ENCODE measurements at places on chromosomes 4 and X.

DNA sequence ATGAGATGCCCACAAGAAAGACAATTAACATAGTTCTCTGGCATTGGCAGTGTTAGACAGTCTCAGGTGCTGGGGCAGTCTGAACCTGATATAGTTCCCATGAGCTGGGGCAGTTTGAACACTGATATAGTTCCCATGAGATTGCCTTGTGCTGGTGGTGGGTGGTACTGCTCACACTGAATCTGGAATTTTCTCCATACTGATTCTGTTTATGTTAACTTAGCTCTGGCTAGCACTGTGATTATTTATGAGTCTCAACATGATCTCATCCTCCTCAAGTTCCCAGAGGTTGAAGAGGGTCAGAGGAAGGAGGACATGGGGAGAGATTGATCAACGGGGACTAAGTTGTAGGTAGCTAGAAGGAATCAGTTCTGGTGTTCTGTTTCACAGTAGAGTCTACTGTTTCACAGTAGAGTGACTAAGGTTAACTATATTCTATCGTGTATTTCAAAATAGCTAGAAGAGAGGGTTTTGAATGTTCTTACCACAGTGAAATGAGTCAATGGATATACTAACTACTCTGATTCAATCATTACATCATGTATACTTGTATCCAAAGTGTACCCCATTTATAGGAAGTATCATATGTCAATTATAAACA is 379.9 kb downstream of the ADAM29 start:
- no peak for DNase-seq

DNA sequence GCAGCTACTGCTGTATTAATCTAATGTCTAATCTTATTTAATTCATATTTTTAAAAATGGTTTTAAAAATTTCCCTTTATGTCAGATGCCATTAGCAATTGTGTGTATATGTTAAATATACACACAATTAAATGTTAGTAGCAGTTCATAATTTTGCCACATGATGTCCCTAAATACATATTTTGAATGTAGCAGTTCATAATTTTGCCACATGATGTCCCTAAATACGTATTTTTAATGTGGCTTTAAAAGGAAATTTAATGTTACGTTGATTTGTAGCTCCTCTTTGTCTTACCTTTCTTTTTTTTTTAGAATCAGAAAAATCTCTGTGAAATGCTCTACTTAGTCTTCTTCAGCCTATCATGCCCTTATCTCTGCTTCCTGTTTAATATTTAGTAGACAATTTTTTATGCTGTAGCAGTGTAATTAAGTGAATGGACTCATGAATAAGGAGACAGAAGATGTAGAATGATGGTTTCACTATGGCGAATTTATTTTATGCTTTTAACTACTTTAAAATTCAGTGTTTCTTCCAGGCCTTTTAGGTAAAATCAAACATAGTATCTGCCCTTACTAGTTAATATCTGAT is 26.1 kb downstream of the RBM46 start:
- peak; percentile 33 for DNase-seq

DNA sequence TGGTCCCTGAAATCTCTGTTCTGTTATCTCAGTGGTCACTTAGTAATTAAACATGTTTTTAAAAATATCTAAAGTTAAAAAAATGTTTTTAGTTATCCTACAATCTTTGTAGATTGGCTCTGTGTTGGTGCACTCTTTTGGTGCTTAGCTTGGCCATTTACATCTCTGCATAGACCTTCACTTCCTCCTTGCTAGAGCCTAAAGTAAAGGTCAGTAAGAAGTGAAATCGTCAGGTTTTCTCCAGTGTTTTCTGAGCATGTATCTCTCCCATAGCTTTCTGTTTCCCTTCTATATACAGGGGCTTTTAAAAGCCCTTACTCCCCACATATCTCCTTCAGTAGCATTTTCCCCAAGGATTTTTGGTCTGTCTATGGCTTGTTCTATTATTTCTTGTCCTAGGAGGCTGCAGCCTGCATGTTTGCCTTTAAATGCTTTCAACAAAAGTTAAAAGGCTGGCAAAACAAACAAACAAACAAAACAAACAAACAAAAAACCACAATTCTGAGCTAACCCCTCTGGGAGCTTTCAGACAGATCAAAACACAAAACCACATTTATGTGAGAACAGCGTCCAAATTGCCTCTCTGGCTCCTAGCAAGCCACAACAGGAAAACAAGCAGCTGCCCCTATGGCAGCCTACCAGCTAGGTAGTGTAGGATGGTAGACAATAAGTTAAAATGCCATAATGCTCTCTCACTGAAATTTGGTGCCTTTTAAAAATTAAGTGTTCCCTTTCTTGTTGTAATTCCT is 27.3 kb upstream of the GPRASP2 start:
- DNase-seq, result no peak

DNA sequence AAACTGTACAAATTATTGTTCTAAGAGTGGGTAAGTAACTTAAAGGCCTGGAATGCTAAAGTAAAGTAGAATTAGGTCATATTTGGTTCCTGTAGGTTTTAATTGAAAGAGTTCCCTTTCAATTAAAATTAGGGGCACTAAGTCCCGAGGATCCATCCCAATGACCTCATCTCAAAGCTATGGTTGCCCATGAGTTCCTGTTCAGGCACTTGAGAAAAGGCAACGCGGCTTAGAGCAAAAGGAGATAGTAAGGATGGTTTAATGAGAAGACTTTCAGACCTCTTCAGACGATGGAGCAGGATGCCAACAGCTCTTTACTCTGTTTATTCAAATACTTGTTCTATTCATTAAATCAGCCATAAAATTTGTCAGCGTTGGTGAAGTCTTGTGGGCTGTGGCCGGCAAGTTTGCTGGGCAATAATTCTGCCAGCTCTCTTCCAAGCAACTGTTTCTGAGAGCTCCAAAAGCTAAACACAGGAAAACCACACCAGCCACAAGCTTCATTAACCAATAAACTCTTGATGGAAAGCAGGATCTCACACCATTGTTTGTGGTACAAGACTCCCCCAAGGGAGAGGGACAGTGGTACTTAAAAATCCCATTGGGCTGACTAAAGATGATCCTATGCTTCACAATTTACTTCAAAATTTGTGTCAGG is 167.4 kb downstream of the COL4A6 start:
- DNase-seq, result no peak

DNA sequence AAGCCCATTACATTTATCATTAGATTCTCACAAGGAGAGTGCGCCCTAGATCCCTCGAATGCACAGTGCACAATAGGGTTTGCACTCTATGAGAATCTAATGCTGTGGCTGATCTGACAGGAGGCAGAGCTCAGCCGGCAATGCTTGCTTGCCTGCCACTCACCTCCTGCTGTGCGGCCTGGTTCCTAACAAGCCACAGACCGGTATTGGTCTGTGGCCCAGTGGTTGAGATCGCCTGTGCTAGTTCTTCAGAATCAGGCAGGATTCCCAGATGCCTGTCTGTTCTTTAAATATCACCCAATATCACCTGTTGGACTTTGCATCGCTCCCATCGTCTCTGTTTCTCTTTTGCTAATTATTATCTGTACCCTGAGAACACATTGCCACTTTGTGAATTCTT is 14.0 kb downstream of the DSPP start:
- DNase-seq, result no peak

- DNase-seq, result no peak
Measured at GRCh38 chr4:89337681-89338080, 30.1 kb upstream of the GPRIN3 start.

DNA sequence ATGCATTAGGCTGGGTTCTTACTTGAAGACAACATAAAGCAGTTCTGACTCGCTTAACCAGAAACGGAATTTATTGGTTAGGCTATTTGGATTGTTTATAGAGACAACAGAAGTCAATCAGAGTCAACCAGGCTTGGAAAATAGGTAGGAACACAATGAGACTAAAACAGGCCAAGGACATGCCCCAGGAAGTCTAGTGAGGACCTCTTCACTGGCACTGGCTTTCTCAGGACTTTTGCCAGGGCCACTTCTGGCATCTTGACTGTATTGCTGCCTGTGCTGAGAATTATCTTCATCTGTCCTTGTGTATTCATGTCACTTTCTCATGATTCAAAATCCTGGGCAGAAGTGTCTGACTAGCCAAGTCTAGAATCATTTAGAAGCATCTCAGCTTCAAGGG is 19.6 kb downstream of the PGAM4 start:
- no peak for DNase-seq

DNA sequence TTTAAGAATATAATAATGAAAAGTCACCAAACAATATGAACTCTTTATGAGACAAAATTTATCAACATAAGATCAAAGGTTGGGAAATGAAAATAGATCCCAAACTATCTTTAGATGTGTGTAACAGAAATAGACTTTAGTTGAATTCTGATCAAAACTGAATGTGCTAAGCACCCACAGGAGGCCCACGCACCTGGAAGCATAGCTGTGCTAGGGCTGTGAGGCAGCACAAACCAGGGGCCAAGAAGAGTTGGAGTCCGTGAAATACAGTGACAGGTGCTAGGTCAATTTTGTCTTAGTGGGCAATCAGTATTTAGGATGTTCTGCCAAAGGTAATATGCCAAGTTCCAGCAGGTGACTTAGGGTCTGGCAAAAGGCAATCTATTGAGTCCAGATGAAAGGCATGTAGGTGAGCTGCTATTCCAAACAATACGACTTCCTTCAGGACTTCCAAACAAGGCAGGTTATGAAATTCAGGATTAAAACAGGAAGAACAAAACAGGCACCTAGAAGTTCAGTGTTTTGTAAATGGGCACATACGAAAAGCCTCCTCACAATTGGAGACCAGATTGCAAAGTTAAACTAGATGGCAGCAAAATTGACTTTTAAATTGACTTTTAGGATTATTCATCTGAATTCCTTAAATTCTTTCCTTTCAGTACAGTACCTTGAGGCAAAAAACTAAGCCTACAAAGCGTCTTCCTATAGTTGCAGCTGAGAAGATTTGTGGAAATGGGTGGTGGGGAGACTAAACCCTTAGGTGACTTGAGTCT is 4.7 kb upstream of the PCDH18 start:
- no peak for DNase-seq

- DNase-seq, result no peak
Measured at GRCh38 chr4:112172180-112172579, 26.9 kb downstream of the FAM241A start.

DNA sequence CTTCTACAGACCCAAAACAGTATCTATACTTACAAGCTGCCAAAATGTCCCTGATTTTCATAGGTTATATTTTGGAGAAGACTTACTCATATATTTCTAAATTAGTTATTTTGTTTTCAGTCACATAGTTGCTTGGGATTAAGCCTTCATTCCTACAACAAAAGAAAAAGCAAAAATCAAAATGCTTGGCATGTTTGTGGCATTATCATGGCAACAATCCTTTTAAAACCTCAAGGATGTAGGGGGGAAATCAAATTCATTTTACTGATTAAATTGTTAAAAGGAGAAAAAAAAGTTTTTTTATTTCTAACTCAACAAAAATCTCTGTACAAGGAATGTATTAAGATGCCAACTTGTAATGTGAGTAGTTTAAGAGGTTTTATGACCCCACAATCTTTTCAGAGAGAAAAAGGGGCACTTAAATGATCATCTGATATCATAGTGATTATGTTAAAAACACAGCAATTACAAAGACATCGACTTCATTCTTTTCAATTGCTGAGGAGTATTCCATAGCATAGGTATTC is 23.5 kb downstream of the TXK start:
- no peak for DNase-seq

GRCh38 chrX:31298916-31299315 is 227.1 kb upstream of the FTHL17 start:
- DNase-seq, result no peak

- no peak for DNase-seq
Measured at GRCh38 chr4:10495651-10496050, 38.4 kb upstream of the ZNF518B start.

- DNase-seq, result no peak
Measured at GRCh38 chr4:113823291-113823659, 61.7 kb upstream of the CAMK2D start.

- peak; percentile 84 for DNase-seq
Measured at GRCh38 chr4:74671080-74671698, 123.1 kb downstream of the BTC start.

DNA sequence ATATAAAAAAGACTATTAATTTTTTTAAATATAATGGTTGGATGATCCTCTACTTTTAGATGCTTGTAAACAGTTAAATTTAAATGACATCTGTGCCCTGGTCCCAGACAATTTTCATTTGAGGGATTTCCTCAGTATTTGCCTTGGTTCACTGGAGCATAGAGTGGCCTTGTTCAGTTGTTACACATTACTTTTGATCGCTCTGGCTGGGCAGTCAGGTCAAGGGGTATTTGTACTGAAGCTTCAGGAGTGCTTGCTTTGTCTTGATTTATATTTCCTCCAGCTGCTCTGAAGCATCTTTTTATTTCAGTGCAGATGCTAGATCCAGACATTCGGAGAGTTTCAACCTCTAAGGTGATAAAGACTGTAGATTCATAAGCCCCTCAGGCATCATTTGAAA is 50.0 kb downstream of the COMMD8 start:
- DNase-seq, result no peak

DNA sequence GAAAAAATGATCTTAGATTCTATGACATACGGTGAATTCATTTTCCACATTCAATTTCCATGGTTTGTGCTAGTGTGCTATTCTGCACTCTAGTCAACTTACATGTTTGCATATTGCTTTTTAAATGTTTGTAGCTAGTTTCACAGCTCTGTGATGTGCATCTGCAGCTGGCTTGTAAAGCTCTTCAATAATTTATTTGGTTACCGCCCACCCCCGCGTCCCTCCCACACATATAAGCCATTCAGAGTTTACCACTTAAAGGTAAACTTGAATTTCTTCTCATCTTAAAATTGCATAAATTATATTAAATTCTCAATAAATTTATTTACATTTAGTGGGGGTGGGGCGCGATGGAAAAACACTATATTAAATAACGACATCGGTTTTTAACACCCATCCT is 291 bp upstream of the NBDY start:
- peak; percentile 4 for DNase-seq

DNA sequence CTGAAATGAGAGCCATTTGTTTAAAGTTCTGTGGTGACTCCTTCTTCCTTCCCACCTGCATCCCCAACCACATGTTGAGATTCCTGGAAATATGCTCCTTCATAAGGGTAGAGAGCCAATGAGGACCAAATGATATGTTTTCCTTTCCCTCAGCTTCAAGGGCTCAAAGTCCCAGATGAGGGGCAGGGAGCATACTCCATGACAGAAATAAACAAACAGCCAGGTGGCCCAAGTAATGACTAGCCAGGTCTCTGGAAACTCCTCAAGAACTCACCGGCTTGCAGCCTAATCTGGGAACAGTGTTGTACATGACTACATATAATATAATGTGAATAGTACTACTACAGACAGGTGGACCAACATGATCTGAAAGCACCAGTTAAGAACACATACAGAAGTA is 392.3 kb downstream of the PACRGL start:
- no peak for DNase-seq
